Body of pancreas (tissue), 4 donors: ENCODE measurements at places on chromosomes 6 and 20. TPM values are rescaled to one million over a fixed set of nuclear protein-coding genes. Genes with fewer than 3 reads are reported as not detected.

Gene TSHZ2
- 6.0 TPM for total RNA-seq

Gene HUS1B
- total RNA-seq = 4.4 TPM

- H3K27me3 ChIP-seq = peaks cover 33% of the 10 kb centered on the region
- DNase-seq = no peak
- H3K4me3 ChIP-seq = no peak overlapping the region
- no peak overlapping the region for H3K27ac ChIP-seq
- H3K36me3 ChIP-seq = no peaks in the 10 kb centered on the region
Observed at GRCh38 chr6:28205879-28206278, 19.2 kb upstream of the ZSCAN9 start.

GRCh38 chr6:112744827-112745226 lies 397.7 kb downstream of the RFPL4B start:
- no peak overlapping the region for H3K27ac ChIP-seq
- H3K4me1 ChIP-seq = no peaks in the 10 kb centered on the region
- no peak overlapping the region for H3K4me3 ChIP-seq
- no peaks in the 10 kb centered on the region for H3K27me3 ChIP-seq
- H3K36me3 ChIP-seq = no peaks in the 10 kb centered on the region
- no peak for DNase-seq

- no peaks in the 10 kb centered on the region for H3K27me3 ChIP-seq
- H3K4me3 ChIP-seq = no peak overlapping the region
- no peaks in the 10 kb centered on the region for H3K36me3 ChIP-seq
- H3K4me1 ChIP-seq = peaks cover 4% of the 10 kb centered on the region
- no peak for DNase-seq
Observed at GRCh38 chr6:112310439-112311125, 36.5 kb upstream of the RFPL4B start.

GRCh38 chr6:74969591-74970267 lies 236.1 kb downstream of the COL12A1 start:
- no peaks in the 10 kb centered on the region for H3K4me1 ChIP-seq
- no peak overlapping the region for H3K4me3 ChIP-seq
- DNase-seq = no peak
- no peaks in the 10 kb centered on the region for H3K36me3 ChIP-seq

- no peak overlapping the region for H3K4me3 ChIP-seq
- no peaks in the 10 kb centered on the region for H3K27me3 ChIP-seq
- no peaks in the 10 kb centered on the region for H3K36me3 ChIP-seq
- no peak overlapping the region for H3K27ac ChIP-seq
- no peaks in the 10 kb centered on the region for H3K4me1 ChIP-seq
- DNase-seq = peak; percentile 13
Observed at GRCh38 chr6:25232479-25232878, 46.7 kb upstream of the CARMIL1 start.

Gene SLC35F1
- 0.78 TPM for total RNA-seq

Gene TMEM244
- not detected for total RNA-seq
